ENCODE measurements at places on chromosomes 1 and 21. TPM values are rescaled to one million over a fixed set of nuclear protein-coding genes. Genes with fewer than 3 reads are reported as not detected.

DNA sequence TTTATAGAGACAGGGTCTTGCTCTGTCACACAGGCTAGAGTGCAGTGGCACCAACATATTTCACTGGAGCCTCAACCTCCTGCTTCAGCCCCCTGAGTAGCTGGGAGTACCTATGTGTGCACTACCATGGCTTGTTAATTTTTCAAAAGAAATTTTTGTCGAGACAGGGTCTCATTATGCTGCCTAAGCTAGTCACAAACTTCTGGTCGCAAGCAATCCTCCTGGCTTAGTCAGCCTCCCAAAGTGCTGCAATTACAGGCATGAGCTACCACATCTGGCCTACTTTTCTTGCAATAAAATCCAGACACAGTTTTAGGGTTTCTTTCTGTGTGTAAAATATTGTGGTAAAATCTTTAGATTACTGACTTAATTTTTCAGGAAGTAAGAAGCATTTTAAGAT is 27.9 kb upstream of the NTPCR start:
- H3K27me3 ChIP-seq = peaks cover 18% of the 10 kb centered on the region
- H3K36me3 ChIP-seq = no peaks in the 10 kb centered on the region
- no peaks in the 10 kb centered on the region for H3K4me1 ChIP-seq
- DNase-seq = no peak
- H3K4me3 ChIP-seq = no peak overlapping the region

- H3K27me3 ChIP-seq = peaks cover 42% of the 10 kb centered on the region
- H3K27ac ChIP-seq = no peak overlapping the region
- no peaks in the 10 kb centered on the region for H3K36me3 ChIP-seq
Observed at GRCh38 chr1:154193821-154194220, 1.9 kb upstream of the TPM3 start.

DNA sequence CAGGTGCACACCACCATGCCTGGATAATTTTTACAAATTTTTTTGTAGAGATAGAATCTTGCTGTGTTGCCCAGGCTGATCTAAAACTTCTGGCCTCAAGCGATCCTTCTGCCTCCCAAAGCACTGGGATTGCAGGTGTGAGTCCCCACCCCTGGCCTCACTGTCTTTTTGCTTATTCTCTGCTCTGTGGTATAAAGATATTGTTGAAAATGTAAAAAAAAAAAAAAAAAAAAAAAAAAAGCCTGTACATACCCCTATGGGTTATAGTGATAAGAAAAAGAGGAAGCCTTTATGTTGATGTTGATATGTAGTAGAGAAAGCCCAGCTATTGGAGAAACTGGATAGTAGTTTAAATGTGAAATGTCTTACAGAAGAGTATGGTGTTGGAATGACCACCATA is 125.8 kb downstream of the XPR1 start:
- DNase-seq = no peak
- no peaks in the 10 kb centered on the region for H3K36me3 ChIP-seq
- no peak overlapping the region for H3K27ac ChIP-seq
- H3K4me1 ChIP-seq = peaks cover 5% of the 10 kb centered on the region
- no peak overlapping the region for H3K4me3 ChIP-seq

- H3K4me3 ChIP-seq = no peak overlapping the region
- DNase-seq = no peak
- no peaks in the 10 kb centered on the region for H3K4me1 ChIP-seq
- H3K36me3 ChIP-seq = peaks cover 13% of the 10 kb centered on the region
- no peak overlapping the region for H3K27ac ChIP-seq
- H3K27me3 ChIP-seq = no peaks in the 10 kb centered on the region
Observed at GRCh38 chr1:44222397-44223186, 9.3 kb downstream of the DMAP1 start.

DNA sequence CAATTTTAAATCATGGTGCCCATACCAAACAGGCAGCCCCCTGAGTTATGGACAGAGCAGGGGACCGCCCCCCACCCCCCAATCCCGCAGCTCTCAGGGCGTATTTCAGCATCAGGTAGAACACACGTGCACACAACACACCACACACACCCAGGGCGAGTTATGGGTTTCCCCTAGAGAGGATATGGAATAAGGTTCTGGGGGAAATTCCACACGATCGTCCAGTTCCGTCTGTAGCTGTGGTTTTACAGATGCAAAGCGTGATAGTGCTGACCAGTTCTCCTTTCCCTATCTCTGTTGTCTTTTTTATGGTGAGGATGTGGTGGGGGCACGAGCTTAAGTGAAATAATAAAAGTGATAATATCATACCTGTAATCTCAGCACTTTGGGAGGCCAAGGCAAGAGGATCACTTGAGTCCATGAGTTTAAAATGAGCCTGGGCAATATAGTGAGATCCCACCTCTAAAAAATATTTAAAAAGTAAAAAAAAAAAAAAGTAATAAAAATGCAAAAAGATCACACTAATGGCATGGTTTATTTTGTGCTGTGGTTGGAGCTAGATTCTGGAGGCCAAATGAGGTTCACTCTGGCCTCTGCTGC is 25.1 kb downstream of the C2CD2 start:
- H3K4me1 ChIP-seq = peaks cover 64% of the 10 kb centered on the region
- H3K27ac ChIP-seq = no peak overlapping the region
- H3K4me3 ChIP-seq = no peak overlapping the region
- H3K27me3 ChIP-seq = no peaks in the 10 kb centered on the region

GRCh38 chr1:2969011-2969844 is 52.0 kb upstream of the ACTRT2 start:
- no peaks in the 10 kb centered on the region for H3K4me1 ChIP-seq
- no peaks in the 10 kb centered on the region for H3K27me3 ChIP-seq
- no peak overlapping the region for H3K4me3 ChIP-seq

- H3K36me3 ChIP-seq = no peaks in the 10 kb centered on the region
Observed at GRCh38 chr1:152009691-152010090, 16.0 kb upstream of the S100A10 start.

DNA sequence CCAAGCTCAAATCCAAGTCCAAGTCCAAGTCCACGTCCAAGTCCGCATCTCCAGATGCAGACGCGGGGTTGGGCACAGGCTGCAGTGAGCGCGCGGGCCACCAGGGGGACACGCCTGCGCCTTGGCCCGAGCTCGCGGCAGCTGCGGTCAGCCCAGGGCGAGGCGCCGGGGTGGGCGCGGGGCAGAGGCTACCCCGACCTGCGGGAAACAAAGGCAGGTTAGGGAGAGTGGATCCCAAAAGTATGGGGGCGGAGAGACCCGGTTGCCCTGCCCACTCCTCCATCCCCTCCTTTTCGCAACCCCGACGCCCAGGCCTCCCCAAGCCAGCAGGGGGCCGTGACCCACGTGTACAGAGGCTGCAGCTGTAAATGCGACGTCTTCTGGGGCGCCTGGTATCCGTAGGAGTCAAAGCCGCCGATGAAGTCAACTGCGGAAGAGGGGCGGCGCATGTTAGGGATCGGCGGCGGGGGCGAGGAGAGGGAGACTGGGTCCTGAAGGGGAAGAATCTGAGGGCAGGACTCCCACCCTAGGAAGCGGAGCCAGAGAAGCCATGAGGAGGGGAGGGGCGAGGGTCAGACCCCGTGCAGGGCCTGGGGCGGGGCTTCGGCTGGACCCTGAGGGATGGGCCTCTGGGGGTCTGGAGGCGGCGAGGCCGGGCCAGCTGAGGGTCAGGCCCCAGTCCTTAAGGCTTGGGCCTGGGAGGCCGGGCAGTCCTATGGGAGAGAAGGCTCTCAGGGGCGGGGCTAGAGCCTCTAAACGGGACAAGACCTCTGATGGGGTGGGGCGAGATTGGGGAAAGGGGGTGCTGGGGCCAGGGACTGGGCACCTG is 58.0 kb downstream of the NKAIN1 start:
- no peaks in the 10 kb centered on the region for H3K36me3 ChIP-seq
- no peak for DNase-seq
- no peak overlapping the region for H3K27ac ChIP-seq
- peaks cover 8% of the 10 kb centered on the region for H3K27me3 ChIP-seq
- peaks cover 6% of the 10 kb centered on the region for H3K4me1 ChIP-seq
- H3K4me3 ChIP-seq = no peak overlapping the region

- no peaks in the 10 kb centered on the region for H3K27me3 ChIP-seq
- no peaks in the 10 kb centered on the region for H3K4me1 ChIP-seq
- H3K36me3 ChIP-seq = no peaks in the 10 kb centered on the region
- H3K4me3 ChIP-seq = no peak overlapping the region
- H3K27ac ChIP-seq = no peak overlapping the region
Observed at GRCh38 chr1:4084048-4084431, 184.0 kb upstream of the C1orf174 start.

GRCh38 chr1:23902321-23903278 is 10.6 kb downstream of the CNR2 start:
- H3K4me1 ChIP-seq = peaks cover 3% of the 10 kb centered on the region
- H3K27me3 ChIP-seq = peaks cover 66% of the 10 kb centered on the region
- no peak overlapping the region for H3K27ac ChIP-seq
- no peak for DNase-seq

The WNT3A gene
- total RNA-seq = not detected

The LCE1D gene
- total RNA-seq = not detected

The TRIM67 gene
- total RNA-seq = 0.39 TPM

The DHRS3 gene
- 52.5 TPM for total RNA-seq

The FAM72D gene
- 0.73 TPM for total RNA-seq
